ENCODE measurements at places on chromosomes 4 and X. TPM values are rescaled to one million over a fixed set of nuclear protein-coding genes. Genes with fewer than 3 reads are reported as not detected.

The ASMT gene
- polyA plus RNA-seq, result not detected

The FGFR3 gene
- polyA plus RNA-seq, result 0.07 TPM

The OTUD5 gene
- polyA plus RNA-seq, result 40.6 TPM

The YY2 gene
- 0.96 TPM for polyA plus RNA-seq

DNA sequence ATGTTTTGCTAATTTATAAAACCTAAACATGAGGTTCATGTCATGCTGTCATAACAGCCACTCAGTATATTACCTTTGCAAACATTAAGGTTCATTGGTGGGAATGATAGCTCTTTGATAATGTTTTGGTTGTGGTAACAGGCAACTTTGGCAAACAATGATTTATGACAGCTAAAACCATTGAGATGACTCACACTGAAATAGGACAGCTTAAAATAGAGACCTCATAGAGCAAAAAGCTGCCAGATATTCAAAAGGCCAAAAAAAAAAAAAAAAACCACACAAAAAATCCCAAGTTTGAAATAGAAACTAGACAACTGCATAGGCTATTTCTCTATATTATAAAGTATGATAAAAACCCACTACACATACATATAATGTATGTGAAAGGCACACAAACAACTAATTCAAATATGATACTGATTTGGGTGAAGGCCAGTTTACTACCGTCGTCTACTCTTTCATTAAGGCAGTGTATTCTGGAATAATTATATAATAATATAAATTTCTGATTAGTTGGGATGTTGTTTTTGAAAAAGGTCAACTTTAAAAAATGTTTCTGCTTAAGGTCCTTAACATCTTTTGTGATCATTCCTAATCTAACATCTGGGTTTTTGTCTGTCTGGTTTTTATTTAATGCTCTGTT lies 646.0 kb upstream of the PITX2 start:
- no peaks in the 10 kb centered on the region for H3K36me3 ChIP-seq
- H3K4me1 ChIP-seq, result no peaks in the 10 kb centered on the region
- no peak overlapping the region for H3K27ac ChIP-seq
- H3K27me3 ChIP-seq, result no peaks in the 10 kb centered on the region

DNA sequence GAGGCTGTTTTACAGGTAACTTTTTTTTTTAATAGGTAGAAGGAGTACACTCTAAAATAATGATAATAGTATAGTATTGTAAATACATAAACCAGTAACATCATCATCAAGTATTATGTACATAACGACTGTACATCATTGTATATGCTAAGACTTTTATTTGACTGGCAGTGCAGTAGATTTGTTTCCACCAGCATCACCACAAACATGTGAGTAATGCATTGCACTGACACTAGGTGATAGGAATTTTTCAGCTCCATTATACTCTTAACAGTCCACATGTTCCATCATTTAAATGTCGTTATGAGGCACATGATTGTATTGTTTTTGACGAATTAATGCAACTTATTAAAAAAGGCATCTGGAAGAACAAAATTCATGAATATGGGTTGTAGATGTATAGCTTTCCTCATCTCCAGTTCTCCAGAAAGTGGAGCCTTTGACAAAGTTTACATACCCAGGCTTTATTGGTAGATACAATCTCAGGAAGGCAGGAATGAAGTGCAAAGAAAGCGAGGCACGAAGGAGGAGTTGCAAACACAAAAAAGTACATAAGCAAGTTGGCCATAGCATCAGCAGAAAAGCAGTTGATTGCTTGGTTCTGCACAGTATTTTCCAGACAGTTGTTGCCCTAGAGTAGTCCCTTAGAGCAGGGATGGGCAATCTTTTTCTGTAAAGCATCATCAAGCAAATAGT lies 336.9 kb upstream of the NR3C2 start:
- no peak for DNase-seq
- no peaks in the 10 kb centered on the region for H3K4me1 ChIP-seq
- no peak overlapping the region for H3K27ac ChIP-seq
- no peaks in the 10 kb centered on the region for H3K27me3 ChIP-seq
- no peaks in the 10 kb centered on the region for H3K36me3 ChIP-seq

- no peaks in the 10 kb centered on the region for H3K27me3 ChIP-seq
- no peak overlapping the region for H3K27ac ChIP-seq
- H3K36me3 ChIP-seq, result no peaks in the 10 kb centered on the region
Observed at GRCh38 chr4:127188847-127189246, 443.9 kb upstream of the INTU start.

- H3K4me1 ChIP-seq, result no peaks in the 10 kb centered on the region
- no peak overlapping the region for H3K27ac ChIP-seq
- H3K36me3 ChIP-seq, result no peaks in the 10 kb centered on the region
- H3K4me3 ChIP-seq, result no peak overlapping the region
- DNase-seq, result no peak
- peaks cover 10% of the 10 kb centered on the region for H3K27me3 ChIP-seq
Observed at GRCh38 chrX:149298111-149298510, 207.0 kb downstream of the IDS start.

DNA sequence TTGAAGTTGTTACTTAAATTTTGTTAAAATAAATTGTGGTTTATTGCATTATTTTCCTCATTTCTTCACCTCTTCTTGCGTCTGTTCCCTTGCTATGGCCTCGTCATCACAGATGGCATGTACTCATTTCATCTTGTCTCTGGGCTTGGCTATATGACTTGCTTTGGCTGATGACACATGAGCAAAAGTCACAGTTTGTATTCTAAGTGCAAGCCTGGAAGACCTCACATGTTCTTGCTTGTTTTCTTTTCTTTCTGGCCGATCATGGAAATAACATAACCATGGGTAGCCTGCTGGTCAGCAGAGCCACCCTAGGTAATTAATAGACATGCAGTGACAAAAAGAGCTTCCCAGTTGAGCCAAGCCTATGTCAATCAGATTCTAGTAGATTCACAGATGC lies 527.9 kb downstream of the SPRY1 start:
- no peaks in the 10 kb centered on the region for H3K36me3 ChIP-seq
- no peaks in the 10 kb centered on the region for H3K4me1 ChIP-seq
- H3K27ac ChIP-seq, result no peak overlapping the region
- H3K27me3 ChIP-seq, result no peaks in the 10 kb centered on the region
- no peak overlapping the region for H3K4me3 ChIP-seq

DNA sequence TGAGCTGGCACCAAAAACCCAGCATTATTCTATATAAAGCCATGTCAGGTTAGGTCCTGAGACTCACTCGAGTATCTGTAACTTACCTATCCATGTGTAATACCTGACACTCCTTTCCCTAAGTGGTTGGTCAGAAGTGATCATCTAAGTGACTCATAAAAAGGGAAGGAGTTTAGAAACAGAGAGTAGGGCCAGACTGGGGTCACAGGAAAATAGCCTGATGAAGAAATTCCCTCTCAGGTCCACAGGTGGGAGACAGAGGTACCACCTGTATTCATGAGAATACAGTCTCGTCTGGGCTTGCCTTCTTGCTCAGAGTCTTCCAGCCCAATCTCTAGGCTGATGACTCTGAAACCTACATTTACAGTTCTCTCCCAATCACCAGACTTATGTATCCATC lies 161.8 kb upstream of the MAP3K15 start:
- H3K27me3 ChIP-seq, result no peaks in the 10 kb centered on the region
- H3K4me3 ChIP-seq, result no peak overlapping the region
- no peak overlapping the region for H3K27ac ChIP-seq
- no peak for DNase-seq
- peaks cover 23% of the 10 kb centered on the region for H3K36me3 ChIP-seq

GRCh38 chr4:53932796-53933610 lies 131.4 kb downstream of the CHIC2 start:
- no peak for DNase-seq
- H3K4me1 ChIP-seq, result no peaks in the 10 kb centered on the region
- no peak overlapping the region for H3K4me3 ChIP-seq
- H3K27me3 ChIP-seq, result peaks cover 24% of the 10 kb centered on the region
- no peaks in the 10 kb centered on the region for H3K36me3 ChIP-seq
- H3K27ac ChIP-seq, result no peak overlapping the region

GRCh38 chr4:110306303-110306702 lies 107.9 kb upstream of the ELOVL6 start:
- no peaks in the 10 kb centered on the region for H3K4me1 ChIP-seq
- no peak overlapping the region for H3K4me3 ChIP-seq
- H3K27me3 ChIP-seq, result peaks cover 9% of the 10 kb centered on the region
- no peaks in the 10 kb centered on the region for H3K36me3 ChIP-seq
- DNase-seq, result no peak

DNA sequence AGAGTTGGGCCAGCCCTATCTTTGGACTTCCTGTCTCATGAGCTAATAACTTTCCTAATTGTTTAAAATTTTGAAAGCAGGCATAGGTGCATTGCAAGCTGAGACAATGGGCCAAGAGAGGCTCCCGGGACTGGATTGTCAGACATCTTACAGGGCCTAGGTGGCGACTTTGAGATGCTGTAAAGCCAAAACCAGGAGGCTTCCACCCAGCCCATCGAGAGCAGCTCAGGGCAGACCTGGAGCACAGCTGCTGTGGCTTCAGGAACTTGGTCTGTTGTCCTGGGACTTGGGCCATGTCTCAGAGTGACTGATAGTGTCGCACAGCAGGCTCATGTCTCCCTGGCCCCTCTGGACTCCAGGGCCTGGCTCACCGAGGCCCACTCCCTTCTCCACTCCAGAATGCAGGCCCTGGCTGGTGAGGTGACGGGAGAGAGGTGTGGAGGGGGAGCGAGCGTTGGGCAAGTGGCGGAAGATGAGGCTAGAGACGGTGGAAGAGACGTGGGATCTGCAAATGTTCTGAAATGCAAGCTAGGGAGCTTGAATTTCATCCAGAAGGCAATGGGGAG lies 24.1 kb upstream of the MTM1 start:
- H3K4me3 ChIP-seq, result no peak overlapping the region
- H3K36me3 ChIP-seq, result no peaks in the 10 kb centered on the region
- DNase-seq, result no peak
- H3K27ac ChIP-seq, result peak overlapping the region; percentile 75
- H3K27me3 ChIP-seq, result no peaks in the 10 kb centered on the region
